ENCODE measurements at places on chromosomes 1 and 21. TPM values are rescaled to one million over a fixed set of nuclear protein-coding genes. Genes with fewer than 3 reads are reported as not detected.

GRCh38 chr1:6198646-6199297 lies 623 bp downstream of the RPL22 start:
- H3K27me3 ChIP-seq: no peaks in the 10 kb centered on the region
- peak overlapping the region; percentile 85 for H3K27ac ChIP-seq
- H3K36me3 ChIP-seq: peaks cover 27% of the 10 kb centered on the region
- DNase-seq: no peak

DNA sequence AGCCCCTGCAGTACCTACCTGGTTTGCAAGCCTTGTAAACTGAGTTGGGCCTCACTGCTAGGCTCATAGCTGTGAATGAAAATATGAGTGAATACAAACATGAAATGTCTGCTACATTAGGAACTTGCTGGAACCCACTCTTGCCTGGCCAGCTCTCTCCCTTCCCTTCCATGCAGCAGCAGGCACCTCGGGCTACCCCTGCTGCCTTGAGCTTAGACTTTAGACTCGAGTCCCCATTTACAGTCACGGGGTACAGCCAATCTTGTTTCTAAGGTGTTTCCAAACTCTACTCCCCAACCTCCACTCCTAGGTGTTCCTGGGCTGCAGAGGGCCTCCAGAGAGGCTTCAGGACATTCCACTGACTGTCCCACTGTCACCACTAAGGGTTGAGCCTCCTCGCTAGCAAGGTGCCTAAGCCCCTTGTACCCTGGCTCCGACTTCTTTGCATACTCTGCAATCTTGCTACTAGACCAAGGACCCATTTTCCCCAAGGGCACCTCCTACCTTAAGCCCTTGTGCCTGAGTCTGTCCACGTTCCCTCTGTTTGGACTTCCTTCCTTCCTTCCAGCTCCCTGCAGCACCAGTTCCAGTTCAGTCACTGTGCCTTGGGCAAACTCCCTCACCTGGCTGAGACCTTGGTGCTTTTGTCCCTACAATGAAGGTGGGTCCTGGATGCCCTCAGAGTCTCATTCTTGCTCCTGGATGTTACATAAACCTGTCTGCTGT lies 36.9 kb downstream of the CDK18 start:
- peak; percentile 25 for DNase-seq
- H3K4me3 ChIP-seq: no peak overlapping the region
- no peaks in the 10 kb centered on the region for H3K36me3 ChIP-seq
- H3K27ac ChIP-seq: no peak overlapping the region

DNA sequence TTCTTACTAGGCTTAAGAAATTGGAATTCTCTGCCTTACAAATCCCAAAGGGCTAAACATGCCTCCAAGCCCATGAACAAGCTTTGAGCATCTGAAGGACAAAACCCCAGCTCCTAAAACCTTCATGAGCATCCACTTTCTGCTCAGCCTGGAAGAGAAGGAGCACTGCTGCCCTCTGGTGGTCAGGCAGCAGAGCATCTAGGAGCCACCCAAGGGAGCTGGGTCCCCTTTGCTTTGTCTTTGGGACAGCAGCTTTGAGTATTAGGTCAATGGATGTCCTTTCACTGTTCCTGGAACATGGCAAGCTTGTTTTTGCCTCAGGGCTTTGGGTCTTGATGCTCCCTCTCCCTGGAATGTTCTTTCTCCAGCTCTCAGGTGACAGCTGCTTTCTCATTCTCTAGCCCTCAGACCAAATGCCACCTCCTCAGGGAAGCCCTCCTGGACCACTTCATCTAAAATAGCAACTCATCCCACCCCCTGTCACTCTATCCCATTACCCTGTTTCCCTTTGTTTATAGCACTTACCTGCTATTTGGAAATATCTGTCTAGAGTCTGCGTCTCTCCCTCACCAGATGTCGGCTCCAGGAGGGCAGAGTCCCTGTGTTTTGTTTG lies 25.7 kb downstream of the RAB7B start:
- H3K36me3 ChIP-seq: no peaks in the 10 kb centered on the region
- no peaks in the 10 kb centered on the region for H3K27me3 ChIP-seq
- H3K27ac ChIP-seq: no peak overlapping the region
- peak; percentile 80 for DNase-seq

DNA sequence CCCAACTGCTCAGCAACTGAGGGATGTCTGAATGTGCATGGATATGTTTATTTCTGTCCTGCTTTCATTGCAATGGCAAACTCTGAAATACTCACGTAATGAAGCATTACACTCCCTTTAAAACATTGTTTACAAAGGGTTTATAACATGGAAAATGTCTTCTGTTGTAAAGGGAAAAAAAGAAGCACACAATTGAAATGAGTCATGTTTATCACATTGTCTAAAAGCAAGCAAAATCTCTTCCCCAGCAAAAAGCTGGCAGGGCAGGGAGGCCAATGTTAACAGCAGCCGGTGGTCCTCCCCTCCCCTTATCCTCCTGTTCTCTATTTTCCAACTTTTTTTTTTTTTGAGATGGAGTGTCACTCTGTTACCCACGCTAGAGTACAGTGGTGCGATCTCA lies 3.9 kb upstream of the EFNA1 start:
- no peak overlapping the region for H3K27ac ChIP-seq
- H3K27me3 ChIP-seq: peaks cover 23% of the 10 kb centered on the region
- H3K4me1 ChIP-seq: peaks cover 18% of the 10 kb centered on the region
- DNase-seq: no peak

GRCh38 chr1:224245188-224245587 lies 62.1 kb downstream of the DEGS1 start:
- H3K36me3 ChIP-seq: peaks cover 9% of the 10 kb centered on the region
- DNase-seq: no peak
- H3K4me3 ChIP-seq: no peak overlapping the region
- no peaks in the 10 kb centered on the region for H3K4me1 ChIP-seq
- H3K27me3 ChIP-seq: no peaks in the 10 kb centered on the region

GRCh38 chr1:50275566-50275965 lies 147.7 kb downstream of the DMRTA2 start:
- no peak overlapping the region for H3K27ac ChIP-seq
- H3K27me3 ChIP-seq: peaks cover 25% of the 10 kb centered on the region

GRCh38 chr21:44006017-44006619 lies 6.0 kb upstream of the TRAPPC10 start:
- H3K36me3 ChIP-seq: no peaks in the 10 kb centered on the region
- peaks cover 13% of the 10 kb centered on the region for H3K4me1 ChIP-seq
- no peak for DNase-seq
- no peak overlapping the region for H3K27ac ChIP-seq

DNA sequence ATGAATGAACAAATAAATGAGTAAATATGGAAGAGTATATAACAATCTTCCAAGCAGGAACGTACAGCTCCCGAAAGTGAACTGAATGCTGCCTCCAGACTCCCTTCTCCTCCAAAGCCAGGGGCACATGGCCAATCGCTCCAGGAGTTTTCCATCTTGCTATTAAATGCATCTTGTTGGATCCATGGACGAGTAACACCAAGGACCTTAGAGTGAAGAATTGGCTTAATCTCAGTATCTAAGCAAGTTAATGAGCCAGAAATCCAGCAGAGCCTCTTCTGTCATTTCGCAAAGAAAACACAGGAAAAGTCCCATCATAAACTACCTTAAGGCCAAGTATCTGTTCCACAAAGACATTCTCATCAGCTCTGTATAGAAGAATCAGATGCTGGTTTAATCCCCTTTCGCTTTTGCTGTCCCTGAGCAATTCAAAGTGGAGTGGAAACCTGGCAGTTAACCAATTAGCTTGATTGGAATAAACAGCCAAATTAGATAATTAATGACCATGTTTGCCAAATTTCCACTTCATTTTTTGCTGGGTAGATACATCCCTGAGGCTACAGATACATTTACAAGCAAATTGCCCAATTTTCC lies 116.0 kb downstream of the MIS18A start:
- DNase-seq: no peak
- H3K27ac ChIP-seq: no peak overlapping the region
- no peaks in the 10 kb centered on the region for H3K36me3 ChIP-seq
- no peak overlapping the region for H3K4me3 ChIP-seq
- peaks cover 32% of the 10 kb centered on the region for H3K27me3 ChIP-seq

DNA sequence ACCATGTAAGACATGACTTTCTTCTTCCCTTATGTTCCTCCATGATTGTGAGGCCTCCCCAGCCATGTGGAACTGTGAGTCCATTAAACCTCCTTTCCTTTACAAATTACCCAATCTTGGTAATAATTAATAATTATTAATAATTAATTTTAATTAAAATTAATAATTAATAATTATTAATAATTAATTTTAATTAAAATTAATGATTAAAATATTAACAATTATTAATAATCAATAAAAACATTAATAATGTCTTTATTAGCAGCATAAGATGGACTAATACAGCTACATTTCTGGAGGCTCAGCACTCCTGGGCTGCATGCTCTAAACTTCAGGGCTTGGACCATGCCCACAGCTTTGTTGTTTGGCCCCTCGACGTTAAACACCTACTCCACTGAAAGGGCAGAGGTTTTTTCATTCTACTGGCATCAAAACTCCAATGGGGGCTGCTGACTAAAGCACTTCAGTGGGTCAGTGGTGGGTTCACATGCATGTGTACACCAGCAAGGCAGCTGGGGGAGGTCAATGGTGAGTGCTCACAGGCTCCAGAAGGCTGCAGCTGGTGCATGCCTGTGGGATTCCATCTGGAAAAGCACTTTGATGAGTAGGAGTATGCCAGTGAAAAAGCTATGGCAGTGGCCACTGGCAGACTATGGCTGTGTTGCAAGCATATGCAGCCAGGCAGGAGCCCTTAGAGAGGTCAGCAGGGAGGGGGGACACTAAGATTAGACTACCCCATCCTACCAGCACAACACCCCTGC lies 561.3 kb downstream of the NCAM2 start:
- H3K36me3 ChIP-seq: peaks cover 23% of the 10 kb centered on the region
- H3K27me3 ChIP-seq: no peaks in the 10 kb centered on the region
- no peak for DNase-seq
- H3K27ac ChIP-seq: no peak overlapping the region

DNA sequence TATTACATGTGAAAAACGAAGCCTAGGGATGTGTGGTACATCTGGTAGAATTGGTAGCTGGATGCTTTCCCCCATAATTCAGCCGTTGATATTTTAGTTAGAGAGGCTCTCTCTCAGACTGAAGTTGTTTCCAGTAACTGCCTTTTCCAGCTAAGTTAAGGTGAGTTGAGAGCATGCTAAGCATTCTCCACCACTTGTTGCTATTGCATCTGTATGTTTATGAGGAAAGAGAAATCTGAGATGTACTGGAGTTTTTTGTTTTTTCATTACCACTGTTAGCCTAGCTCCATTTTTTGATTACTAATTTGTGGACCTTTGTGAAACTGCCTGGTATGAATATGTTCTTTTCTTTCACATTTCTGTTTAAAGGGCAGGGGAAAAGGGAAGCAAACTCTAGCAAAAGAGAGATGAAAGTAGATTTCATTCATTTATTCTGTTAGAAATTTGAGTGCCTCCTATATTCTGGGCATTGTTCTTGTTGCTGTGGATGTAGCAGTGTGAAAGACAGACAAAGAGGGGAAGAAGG lies 189.9 kb upstream of the CACYBP start:
- peak overlapping the region; percentile 42 for H3K27ac ChIP-seq
- peaks cover 19% of the 10 kb centered on the region for H3K4me1 ChIP-seq
- H3K36me3 ChIP-seq: peaks cover 5% of the 10 kb centered on the region
- no peaks in the 10 kb centered on the region for H3K27me3 ChIP-seq
- H3K4me3 ChIP-seq: peak overlapping the region; percentile 54
- no peak for DNase-seq

DNA sequence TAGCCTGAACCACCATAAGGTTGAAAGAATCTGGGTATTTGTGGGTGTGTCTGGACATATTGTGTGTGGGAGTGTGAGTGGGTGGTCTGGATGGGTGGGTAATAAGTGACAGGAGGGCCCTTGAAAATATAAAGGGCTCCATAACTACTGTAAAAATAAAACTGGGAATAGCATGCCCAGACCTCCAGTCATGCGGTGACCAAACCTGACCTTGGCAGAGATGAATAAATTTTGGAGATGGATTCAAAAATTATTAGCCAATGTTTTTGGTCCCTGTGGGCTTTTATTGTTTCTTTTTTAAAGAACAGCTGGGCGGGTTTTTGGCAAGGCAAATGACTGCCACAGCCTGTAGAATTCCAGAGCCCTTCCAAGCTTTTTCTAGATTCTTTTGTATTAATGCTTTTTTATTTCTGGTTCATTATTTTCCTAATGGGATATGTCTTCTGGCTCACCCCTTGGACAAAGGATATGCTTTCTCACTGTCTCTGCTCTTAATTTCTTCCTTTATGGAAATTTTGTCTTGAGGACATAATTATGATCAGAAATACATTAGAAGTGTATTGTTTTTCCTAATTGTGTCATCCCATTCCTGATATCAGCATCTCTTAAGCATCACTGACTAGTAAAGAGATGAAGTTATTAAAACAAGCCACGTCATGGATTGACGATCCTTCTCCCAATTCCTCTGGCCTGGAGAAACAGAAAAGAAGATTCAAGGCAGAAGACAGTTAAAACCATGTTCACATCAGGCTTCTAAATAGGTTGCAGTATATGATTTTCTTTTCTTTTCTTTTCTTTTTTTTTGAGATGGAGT lies 69.5 kb downstream of the NTMT2 start:
- no peak for DNase-seq
- H3K27me3 ChIP-seq: peaks cover 20% of the 10 kb centered on the region
- no peaks in the 10 kb centered on the region for H3K36me3 ChIP-seq

DNA sequence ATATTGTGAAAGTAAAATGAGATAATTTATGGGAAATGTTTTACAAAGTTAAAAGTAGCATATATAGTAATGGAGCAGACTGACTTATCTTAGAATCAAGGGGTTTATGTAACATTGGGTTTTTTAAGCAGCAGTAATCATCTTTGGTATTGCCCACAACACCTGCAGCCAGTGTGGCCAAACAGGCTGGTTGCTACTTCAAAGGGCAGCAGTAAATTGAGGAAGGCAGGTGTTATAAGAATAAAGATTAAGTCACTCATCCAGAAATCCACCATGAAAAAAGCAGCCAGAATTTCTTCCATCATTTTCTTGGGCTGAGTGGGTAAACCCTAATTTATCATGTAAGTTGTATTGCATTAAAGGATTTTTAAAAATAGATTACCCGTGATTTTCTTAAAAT lies 16.7 kb downstream of the DYNLT5 start:
- peaks cover 26% of the 10 kb centered on the region for H3K4me1 ChIP-seq
- no peak for DNase-seq
- H3K27ac ChIP-seq: peak overlapping the region; percentile 64
- H3K27me3 ChIP-seq: no peaks in the 10 kb centered on the region
- H3K36me3 ChIP-seq: no peaks in the 10 kb centered on the region

GRCh38 chr1:26283871-26284596 lies 4.1 kb downstream of the SH3BGRL3 start:
- H3K36me3 ChIP-seq: no peaks in the 10 kb centered on the region
- peak overlapping the region; percentile 86 for H3K4me3 ChIP-seq
- no peaks in the 10 kb centered on the region for H3K27me3 ChIP-seq
- H3K4me1 ChIP-seq: peaks cover 76% of the 10 kb centered on the region
- DNase-seq: no peak
- H3K27ac ChIP-seq: peak overlapping the region; percentile 89

RNASEL gene
- total RNA-seq: 3.0 TPM

MAN1A2 gene
- 44.3 TPM for total RNA-seq

HOOK1 gene
- 2.6 TPM for total RNA-seq

ZNF648 gene
- total RNA-seq: not detected

LCE2B gene
- not detected for total RNA-seq

KCNJ9 gene
- total RNA-seq: not detected

PRSS38 gene
- total RNA-seq: not detected
